AG04450 (cell line): ENCODE measurements at places on chromosomes 7 and 10. TPM values are rescaled to one million over a fixed set of nuclear protein-coding genes. Genes with fewer than 3 reads are reported as not detected.

DNA sequence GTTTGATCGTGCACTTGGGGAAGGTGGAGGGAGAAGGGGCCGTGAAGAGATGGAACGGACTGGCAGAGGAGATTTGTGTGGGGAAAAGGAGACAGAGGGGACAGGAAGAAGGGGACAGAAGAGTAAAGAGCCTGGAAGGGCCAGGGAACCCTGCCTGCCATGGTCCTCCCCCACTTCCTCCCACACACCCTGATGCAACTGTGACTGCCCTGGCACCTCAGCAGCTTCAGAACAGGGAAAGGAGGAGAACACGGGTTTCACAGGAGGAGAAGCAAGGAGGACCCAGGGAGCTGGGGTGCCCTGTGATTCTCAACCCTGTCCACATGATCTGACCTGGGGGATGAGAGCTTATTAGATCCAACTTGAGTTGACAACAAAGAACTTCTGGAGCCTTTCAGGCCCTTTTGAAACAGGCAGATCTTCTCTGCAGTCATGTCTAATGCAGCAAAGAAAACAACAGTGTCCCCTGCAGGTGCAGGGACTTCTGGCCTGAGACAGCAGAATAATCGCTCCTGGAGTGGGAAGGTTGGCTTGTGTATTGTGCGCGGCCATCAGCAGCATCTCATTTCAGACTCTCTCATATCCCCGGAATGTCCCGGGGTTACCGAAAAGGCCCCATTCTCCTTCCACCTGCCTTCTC, 421.6 kb downstream of the PAXIP1 start:
- DNase-seq, result no peak

DNA sequence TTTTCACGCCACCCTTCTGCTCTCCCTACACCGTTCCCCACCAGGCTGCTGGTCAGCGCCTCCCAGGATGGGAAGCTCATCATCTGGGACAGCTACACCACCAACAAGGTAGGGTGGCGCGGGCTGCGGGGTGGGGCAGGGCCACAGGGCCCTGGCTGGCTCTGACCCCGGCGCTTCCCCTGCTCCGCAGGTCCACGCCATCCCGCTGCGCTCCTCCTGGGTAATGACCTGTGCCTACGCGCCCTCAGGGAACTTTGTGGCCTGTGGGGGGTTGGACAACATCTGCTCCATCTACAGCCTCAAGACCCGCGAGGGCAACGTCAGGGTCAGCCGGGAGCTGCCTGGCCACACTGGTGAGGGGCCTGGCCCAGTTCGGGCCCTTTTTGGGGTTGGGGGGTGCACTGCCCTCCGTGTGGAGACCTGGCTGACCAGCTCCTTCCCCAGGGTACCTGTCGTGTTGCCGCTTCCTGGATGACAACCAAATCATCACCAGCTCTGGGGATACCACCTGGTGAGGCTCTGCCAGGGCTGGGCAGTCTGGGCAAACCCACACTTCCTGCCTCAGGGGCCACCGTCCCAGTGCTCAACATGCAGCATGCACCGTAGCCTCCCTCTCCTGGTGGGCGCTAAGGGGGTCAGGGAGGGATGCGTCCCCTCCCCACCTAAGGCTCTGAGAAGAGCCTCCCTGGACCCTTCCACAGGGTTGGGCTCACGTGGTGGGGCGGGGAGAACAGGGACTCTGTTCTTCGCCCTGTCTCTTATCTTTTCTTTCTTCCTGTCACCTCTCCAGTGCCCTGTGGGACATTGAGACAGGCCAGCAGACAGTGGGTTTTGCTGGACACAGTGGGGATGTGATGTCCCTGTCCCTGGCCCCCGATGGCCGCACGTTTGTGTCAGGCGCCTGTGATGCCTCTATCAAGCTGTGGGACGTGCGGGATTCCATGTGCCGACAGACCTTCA, 4.0 kb downstream of the GNB2 start:
- DNase-seq, result no peak

GRCh38 chr7:1455955-1456354, 3.3 kb downstream of the MICALL2 start:
- DNase-seq, result no peak

DNA sequence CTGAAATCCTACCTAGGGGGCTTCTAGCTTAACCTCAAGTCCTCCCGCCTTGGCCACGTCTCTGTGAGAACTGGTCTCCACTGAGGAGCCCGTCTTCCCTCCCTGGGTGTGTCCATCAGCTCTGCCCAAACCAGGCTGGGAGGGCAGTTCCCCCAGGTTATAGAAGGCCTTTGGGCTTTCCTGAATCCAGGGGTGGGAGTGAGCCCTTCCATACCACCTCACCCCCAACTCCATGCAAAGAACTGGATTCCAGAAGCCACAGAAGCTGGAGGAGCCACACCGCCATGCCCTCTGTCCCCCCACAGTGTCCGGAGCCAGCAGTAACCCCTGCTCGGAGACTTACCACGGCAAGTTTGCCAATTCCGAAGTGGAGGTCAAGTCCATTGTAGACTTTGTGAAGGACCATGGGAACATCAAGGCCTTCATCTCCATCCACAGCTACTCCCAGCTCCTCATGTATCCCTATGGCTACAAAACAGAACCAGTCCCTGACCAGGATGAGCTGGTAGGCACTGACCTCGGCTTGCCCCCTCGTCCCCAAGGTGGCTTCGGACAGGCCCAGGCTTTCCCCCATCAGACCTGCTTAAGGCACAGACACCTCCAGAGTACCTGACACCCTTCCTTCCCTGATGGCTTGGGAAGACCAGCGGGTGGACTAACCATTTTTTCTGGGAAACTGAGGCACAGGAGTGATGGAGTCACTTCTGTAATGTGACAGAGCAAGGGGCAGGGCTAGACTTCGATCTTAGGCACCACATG, 4.7 kb downstream of the CPA1 start:
- DNase-seq, result no peak

GRCh38 chr7:101782896-101783295, 34.5 kb upstream of the CUX1 start:
- DNase-seq, result no peak

GRCh38 chr10:590721-591120, 98.7 kb downstream of the DIP2C start:
- no peak for DNase-seq

DNA sequence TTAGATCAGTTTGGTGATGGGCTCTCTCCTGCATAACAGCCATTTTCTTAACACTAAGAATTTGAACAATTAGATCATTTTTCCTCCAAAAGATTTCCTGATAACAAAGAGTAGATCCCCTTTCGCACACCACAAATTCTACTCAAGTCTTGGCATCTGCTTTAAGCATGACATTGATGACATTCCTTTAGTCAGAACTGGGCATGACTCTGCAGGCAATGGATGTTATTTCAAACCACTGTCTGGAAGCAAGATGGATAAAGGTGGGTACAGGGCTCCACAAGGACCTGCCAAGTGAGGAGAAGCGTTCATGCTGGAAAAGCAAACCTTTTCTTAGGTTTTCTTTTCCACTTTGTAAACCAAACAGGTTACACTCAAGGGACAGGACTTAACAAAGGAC, 123.5 kb downstream of the GLCCI1 start:
- no peak for DNase-seq

- DNase-seq, result no peak
Measured at GRCh38 chr7:138542183-138542582, 82.1 kb downstream of the TRIM24 start.

DNA sequence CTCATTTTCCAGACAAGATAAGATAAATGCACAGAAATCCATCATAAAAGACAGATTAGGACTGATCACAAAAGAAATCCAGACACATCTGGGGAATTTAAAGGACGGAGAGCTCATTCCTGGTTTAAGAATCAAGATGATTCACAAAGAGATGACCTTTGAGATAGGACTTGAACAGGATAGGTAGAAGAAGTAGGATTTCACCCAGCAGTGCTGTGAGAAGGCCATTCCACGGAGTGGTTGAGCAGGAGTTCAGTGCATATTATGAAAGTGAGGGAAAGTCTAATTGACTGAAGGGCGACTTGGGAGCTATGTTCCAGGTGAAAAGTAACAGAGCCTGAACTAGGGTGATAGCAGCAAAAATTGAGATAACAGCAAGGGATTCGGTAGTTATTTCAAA, 73.7 kb downstream of the GAD2 start:
- no peak for DNase-seq

DNA sequence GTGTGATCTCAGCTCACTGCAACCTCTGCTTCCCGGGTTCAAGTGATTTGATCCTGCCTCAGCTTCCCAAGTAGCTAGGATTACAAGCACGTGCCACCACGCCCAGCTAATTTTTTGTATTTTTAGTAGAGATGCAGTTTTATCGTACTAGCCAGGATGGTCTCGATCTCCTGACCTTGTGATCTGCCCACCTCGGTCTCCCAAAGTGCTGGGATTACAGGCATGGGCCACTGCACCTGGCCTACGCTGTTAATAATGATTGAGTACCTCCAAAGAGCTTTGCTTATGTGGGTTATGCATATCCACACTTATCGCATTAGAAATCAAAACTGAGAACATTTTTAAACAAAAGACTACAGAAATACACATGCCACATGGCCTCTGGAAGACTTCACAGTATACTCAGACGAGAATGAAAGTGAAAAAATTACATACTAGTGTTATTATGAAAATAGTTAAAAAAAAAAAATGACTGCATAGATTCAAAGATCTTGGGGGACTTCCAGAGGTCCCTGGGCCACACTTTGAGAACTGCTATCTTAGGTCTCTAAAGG, 25.4 kb downstream of the RPP38 start:
- DNase-seq, result no peak

- no peak for DNase-seq
Measured at GRCh38 chr10:127151981-127152699, 44.3 kb downstream of the INSYN2A start.

GRCh38 chr7:25989140-25989705, 162.8 kb upstream of the NFE2L3 start:
- no peak for DNase-seq

DNA sequence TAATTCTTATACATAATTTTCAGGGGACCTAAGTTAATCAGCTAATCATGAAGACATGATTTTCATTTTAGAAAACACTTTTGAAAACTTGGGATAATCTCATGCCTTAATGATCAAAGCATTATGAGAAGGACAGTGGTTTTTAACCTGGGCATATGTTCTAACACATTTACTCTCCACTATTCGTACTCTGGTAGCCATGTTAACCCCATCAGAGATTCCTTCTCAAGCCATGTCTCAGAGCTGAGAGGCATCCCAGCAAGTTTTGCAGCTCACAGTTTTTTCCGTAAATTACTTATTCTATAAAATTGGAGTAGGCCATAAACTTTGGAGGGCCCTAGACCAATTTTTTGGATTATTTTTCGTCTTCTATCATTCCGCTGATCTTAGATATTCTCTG, 15.7 kb downstream of the AKR1C1 start:
- no peak for DNase-seq

GRCh38 chr7:100781255-100781654, 46.1 kb downstream of the EPHB4 start:
- DNase-seq, result no peak

DNA sequence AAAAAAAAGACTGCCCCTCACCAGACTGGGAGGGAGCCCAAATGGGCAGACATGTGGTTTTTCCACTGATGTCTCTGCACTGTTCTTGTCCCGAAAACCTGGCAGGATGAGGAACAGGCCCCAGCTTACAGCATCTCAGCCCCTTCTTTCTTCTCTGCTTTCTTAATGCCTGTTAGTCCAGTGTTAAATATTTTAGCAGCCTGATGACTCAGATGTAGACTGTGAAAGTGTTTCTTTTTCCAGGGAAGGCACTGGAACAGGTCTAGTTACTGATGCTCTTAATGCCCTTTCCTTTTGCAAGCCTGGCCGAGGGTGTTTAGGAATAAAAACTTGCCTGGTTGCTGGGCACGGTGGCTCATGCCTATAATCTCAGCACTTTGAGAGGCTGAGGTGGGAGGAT, 107.7 kb downstream of the TACC2 start:
- DNase-seq, result no peak

DNA sequence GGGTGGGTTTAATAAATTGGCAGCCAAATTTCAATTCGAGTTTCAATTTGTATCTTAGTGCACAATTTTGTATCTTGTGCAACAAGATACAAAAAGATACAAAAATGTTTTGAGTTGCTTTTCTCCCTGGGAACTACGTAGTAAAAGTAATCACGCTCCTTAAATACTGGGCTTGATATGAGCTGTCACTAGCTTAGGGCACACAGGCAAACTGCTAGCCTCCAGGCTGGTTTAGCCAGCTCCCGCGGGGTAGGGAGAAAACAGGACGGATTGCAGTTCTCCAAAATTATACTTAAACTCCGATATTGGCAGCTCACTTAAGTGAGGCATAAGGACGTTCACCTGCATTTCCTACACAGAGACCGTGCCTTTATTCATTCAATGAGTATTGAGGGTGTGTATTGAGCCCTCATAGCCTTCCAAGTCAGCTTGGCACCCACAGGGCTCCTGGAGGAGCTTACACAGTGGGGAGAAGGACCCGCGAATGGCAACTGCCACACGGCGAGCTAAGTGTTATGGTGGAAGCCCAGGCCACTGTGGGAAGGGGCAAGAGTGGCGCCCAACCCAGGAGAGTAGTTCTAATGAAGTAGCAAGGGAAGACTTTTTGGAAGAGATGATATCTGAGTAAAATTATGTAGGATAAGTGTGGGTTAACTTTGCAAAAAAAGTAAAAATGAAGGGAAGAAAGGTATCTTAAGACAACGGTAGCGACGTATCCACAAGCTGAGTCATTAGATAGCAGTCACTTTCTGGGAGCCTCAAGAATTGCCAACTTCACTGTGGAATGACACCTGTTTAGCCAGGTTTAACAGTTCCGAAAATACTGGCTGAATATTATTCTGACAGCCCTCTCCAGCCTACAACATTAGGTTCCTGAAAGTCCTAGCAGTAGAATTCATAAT, 1.6 kb upstream of the EPC1 start:
- DNase-seq, result no peak

DNA sequence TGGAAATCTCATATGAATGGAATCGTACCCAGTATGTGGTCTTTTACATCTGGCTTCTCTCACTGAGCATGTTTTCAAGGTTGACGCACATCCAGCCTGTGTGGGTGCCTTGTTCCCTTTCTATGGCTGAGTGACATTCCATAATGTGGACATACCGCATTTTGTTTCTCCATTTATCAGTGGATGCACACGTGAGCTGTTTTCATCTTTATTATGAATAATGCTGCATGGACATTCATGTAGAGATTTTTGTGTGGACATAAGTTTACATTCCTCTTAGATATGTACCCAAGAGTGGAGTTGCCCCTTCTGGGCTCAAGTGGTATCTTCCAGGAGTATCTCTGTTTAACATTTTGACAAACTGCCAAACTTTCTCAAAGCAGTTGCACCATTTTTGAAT, 1.3 kb upstream of the SCART1 start:
- DNase-seq, result no peak

- no peak for DNase-seq
Measured at GRCh38 chr7:22481726-22482125, 18.3 kb downstream of the STEAP1B start.

Gene STRIP2
- polyA plus RNA-seq, result 1.3 and 1.7 TPM in 2 replicates

Gene DNMBP
- polyA plus RNA-seq, result 16.1 and 18.2 TPM in 2 replicates

Gene CRTAC1
- polyA plus RNA-seq, result not detected in 2 replicates

Gene PRSS37
- not detected in 2 replicates for polyA plus RNA-seq

Gene CPA2
- polyA plus RNA-seq, result 0.05 and 0.10 TPM in 2 replicates

Gene PAX4
- polyA plus RNA-seq, result not detected in 2 replicates

Gene GPR85
- polyA plus RNA-seq, result 5.0 and 6.6 TPM in 2 replicates

Gene ST8SIA6
- polyA plus RNA-seq, result 0.10 TPM in 1 of 2 replicates, not detected in the other

Gene CPN1
- not detected in 2 replicates for polyA plus RNA-seq
